ENCODE measurements at places on chromosomes 7 and 10.

GRCh38 chr10:95279042-95279820 is 11.6 kb downstream of the PDLIM1 start:
- no peak for DNase-seq

GRCh38 chr7:51455513-51455912 is 138.9 kb upstream of the COBL start:
- no peak for DNase-seq

GRCh38 chr7:28685644-28686417 is 272.3 kb downstream of the TRIL start:
- DNase-seq = peak; percentile 94

GRCh38 chr7:18353339-18353738 is 142.2 kb upstream of the HDAC9 start:
- no peak for DNase-seq

DNA sequence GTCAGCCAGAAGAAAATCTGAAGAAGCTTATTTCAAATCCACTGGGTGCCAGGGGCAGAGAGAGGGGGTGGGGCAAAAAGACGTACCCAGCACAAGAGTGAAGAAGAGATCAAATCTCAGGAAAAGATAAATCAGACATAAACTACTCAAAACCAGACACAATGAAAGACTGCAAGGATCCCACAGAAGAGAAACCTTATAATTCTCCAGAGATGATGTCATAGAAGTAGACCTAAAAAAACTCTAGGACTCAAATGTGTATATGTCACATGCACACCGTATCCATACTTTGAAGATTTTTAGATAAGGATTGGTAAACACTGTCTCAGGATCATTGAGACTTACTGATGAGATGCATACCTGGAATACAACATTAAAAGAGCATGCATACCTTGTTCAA is 98.5 kb upstream of the PIK3CG start:
- no peak for DNase-seq

GRCh38 chr10:95377950-95378349 is 87.1 kb upstream of the PDLIM1 start:
- no peak for DNase-seq

DNA sequence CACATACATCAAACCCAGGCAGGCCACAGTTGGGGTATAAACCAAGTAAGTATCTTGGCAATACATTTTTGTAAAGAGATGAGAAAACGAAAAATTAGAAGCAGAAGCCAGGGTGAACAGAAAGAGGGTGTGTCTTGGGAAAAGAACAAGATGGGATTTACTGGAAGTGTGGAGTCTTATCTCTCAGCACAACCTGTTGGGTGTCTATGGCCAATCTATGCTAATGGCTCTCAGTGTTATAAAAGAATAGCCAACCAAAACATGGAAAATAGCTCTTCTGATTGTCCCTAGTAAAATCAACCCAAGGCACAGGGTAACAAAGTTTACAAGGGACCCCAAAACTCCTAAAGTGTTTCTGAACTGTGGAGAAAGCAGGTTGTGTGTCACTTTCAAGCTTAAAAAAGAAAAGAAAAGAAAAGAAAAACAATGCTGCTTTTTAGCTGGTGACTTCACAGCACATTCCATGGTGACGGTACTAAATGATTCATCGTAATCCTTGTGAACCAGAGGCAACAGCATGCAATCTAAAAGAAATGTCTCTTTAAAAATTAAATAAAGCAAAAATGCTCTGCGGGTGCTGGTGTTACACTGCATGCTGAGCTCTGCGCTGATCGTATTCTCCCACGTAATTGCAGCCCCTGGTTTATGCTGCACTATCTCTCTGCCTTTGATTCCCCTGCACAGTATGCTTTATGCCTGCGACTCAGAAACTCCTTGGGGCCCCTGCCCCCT is 100.8 kb downstream of the C10orf90 start:
- DNase-seq = no peak

GRCh38 chr7:64832136-64832535 is 37.9 kb downstream of the ZNF138 start:
- DNase-seq = no peak

GRCh38 chr7:134084488-134085144 is 42.5 kb upstream of the LRGUK start:
- DNase-seq = no peak

DNA sequence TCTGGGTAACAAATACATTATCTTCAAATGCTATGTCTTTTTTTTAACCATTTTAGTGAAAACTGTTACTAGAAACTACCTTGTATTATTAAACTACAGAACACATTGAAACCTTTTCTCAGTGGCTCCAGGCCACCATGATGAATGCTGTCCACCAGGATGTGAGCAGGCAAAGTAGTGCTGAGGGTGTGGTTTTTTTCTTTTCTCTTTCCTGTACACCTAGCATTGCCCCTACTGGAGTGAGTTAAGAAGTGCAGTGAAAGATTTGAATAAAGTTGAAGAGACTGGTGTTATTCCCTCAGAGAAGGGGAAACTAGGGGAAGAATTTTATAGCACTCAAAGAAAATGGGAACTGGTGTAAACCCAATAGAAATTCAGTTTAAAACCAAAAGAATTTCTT is 120.0 kb upstream of the SAMD8 start:
- no peak for DNase-seq

GRCh38 chr7:101020444-101020843 is 563 bp downstream of the MUC17 start:
- DNase-seq = no peak

GRCh38 chr7:4343272-4344247 is 338.5 kb upstream of the FOXK1 start:
- no peak for DNase-seq

GRCh38 chr10:71687480-71687879 is 32.1 kb downstream of the C10orf105 start:
- no peak for DNase-seq

- no peak for DNase-seq
Measured at GRCh38 chr10:126661841-126662515, 8.5 kb downstream of the C10orf90 start.

DNA sequence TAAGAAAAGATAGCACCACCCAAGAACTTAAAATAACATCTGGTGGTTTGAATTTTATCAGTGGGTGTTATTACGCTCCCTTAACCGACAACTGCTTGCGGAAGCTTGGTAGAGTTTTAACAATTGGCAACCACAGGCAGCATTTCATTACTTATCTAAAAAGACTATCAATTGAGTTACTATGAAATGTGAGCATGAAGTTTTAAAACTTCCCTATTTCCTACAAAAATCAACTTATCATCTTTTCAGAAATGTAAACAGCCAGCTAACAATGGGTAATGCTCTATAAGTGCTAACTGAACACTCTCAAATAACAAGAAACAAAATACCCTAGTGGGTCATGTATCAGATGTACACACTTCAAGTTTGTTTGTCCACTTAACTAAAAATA is 68.8 kb downstream of the OSBPL3 start:
- DNase-seq = no peak

DNA sequence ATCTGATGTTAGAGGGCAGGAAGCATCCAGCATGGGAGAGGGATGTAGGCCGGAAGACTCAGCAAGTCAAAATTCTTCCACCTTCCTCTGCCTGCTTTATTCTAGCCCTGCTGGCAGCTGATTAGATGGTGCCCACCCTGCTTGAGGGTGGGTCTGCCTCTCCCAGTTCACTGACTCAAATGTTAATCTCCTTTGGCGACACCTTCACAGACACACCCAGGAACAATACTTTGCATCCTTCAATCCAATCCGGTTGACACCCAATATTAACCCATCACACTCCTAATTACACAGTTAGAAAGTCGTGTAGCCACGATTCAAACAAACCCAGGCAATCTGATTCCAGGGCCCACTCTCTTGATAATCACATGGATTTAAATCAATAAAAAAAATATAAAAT is 433.9 kb upstream of the LRGUK start:
- DNase-seq = no peak

DNA sequence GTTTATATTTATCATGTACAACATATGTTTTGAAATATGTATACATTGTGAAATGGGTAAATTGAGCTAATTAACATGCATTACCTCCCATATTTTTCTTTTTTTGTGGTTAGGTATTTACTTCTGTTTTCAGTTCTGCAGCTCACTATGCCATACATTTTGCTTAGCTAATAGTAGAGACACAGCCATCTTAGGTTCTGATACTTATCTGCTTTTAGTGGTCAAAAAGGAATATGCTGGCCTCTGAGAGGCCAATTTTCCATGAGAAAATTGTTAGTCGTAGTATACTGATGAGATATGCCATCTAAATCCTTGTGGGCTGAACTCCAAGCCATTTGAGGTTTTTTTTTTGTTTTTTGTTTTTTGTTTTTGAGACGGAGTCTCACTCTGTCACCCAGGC is 31.0 kb downstream of the SGPL1 start:
- DNase-seq = no peak

DNA sequence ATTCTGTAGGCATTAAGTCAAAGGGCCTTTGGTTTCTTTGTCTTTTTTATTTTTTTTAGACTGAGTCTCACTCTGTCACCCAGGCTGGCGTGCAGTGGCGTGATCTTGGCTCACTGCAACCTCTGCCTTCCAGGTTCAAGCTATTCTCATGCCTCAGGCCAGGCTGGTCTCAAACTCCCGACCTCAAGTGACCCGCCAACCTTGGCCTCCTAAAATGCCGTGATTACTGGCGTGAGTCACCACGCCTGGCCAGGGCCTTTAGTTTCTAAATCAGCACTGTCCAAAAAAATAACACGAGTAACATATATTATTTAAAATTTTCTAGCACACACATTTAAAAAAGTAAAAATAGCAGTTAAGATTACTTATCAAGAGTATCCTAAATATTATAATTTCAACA is 11.1 kb upstream of the ACSL5 start:
- DNase-seq = no peak

DNA sequence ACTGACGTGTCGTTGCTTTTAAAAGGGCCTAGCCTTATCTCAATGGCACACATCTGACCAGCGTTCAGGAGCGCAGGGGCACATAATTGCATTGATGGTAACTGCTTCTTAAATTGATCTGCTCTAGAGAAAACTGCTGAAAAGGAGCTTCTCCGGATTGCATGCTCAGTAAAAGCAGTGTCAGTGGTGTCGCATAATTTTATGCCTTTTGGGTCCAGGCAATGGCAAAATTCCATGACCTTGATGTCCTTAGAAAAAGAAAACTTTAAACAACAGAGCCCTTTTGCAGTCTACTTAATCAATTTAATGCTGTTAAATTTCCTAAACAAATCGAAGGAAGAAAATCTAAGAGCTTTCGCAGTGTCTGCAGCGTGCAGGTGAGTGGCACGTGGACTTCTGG is 75.7 kb downstream of the PTPRE start:
- no peak for DNase-seq

DNA sequence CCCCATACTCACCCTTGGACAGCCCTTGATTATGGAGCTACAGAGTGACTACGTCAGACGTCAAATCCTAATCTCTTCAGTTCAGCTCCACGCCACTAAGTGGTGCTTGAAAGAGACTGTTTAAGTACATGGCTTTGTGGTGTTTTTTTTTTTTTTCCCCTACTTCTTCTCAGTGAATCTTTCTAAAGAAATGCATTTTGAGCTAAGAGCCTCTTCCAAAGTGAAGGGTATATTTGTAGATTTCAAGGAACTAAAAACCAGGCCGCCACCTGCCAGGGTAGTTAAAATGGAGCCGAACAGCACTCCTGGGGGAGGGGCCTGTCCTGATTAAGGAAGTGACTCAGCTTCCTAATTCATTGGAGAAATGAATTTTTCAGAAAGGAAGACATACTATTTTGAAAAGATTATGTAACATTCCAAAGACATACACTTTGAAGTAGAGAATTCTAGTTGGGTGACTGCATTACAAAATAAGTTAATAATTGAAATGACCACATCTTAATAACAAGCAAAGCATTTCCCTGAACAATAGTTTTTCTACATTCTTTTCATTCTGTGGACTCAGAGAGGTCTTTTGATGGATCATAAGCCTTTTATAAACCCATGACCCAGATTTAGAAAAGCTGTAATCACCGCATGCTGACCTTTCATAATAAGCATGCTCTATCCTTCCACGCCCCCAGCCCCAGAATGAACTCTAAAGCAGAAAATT is 20.6 kb upstream of the VPS41 start:
- DNase-seq = no peak

GRCh38 chr7:140281255-140281654 is 104.5 kb upstream of the KDM7A start:
- no peak for DNase-seq

GRCh38 chr7:111147708-111148533 is 57.0 kb downstream of the LRRN3 start:
- DNase-seq = no peak

GRCh38 chr10:95201736-95202135 is 7.7 kb downstream of the ACSM6 start:
- no peak for DNase-seq

DNA sequence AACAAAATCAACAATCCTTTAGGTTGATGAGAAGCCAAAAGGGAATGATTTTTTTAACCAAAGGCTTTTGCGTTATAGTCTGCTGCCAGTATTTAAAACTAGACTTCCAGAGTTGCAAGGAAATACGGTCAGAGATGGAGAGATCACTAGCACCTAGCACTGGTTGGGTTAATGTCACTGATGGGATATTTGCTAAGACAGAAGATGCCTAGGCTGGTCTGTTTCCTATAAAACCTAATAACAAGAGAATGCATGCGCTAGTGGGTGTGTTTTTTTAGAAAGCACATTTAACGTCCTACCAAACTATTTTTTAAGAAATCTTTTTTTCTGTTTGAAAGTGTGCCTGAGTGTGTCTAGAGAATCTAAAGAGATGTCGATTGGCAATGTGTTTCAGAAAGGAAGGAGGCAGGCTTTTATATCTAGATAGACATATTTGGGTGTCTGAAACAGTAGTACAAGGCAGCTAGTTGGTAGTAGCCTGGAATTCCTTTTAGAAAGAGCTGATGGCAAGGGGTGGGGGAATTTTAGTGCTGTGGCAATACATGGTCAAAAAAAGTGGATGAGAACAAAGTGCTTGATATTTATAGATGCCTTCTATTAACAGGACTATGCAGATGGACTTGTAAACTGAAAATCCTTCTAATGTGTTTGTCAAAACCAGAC is 863 bp downstream of the CALD1 start:
- no peak for DNase-seq

DNA sequence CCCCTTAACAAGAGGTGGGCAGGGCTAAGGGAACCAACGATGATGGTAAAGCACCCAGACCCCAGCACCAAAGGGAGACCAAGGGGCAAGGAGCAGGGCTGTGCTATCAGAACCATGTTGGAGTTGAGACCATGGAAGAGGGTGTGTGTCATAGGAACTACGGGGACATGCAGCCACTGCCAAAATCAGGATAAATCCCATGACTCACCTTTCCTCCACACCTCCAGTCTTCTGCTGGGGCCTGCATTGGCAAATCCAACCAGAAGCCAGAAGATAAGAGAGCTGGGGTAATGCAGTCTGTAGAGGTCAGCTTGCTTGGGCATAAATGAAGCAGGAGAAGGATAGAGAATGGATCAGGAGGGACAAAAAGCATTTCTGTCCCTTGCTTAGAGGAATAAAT is 42.7 kb upstream of the SMARCD3 start:
- no peak for DNase-seq

All from left renal cortex interstitium (tissue), 4 donors.